Activated T-cell treated with anti-CD3 and anti-CD28 coated beads for 48 hours (primary cell): ENCODE measurements at places on chromosomes 16 and 17.

DNA sequence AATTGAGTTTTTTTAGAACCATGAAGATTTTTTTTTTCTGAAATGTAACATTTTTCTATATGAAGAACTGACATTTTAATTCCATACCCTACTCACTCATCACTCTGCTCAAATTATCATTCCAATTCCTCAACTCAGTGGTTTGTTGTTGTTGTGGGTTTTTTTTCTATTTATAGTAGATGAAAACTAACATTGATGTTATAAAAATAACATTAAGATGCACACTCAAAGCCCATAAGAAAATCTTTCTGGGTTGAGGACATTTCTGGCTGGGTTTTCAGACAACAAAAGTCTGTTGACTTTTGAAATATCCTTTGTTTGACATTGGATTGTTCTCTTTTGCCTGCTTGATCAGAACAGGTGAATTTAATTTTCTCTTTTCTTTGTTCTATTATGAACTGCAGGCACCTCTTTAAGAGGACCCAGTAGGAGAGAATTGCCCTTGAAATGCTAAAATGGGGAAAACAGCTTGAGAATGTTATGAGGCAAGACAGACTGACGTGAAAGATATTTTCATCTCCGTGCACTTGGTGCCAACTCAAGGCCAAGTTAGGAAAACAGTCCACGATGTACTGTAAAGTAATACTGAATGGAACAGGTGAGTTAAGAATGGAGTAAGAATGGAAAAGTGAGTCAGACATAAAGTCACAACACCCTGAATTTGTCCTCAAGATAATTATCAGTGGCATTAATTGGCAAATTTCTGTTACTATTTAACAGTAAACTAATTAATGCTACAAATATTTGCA is 16.1 kb upstream of the ABCA5 start:
- no peak for DNase-seq

GRCh38 chr16:83418565-83418964 is 389.2 kb upstream of the HSBP1 start:
- DNase-seq: no peak

GRCh38 chr16:69930117-69930776 is 20.9 kb upstream of the CLEC18A start:
- peak; percentile 13 for DNase-seq

DNA sequence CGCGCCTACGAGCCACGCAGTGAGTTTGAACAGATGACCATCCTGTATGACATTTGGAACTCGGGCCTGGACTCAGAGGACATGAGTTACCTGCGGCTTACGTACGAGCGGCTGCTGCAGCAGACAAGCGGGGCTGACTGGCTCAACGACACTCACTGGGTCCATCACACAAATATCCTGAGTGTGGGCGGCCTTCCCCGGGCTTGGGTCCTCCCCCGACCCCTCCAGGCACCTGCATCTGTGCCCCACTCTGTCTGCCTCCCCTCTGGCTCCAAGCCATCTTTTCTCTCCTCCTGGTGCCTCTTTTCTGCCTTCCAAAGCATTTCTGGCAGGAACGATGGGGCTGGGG is 5.0 kb upstream of the HSD3B7 start:
- DNase-seq: no peak

- DNase-seq: no peak
These were observed 166.8 kb upstream of the TBX2 start for GRCh38 chr17:61232871-61233270.

GRCh38 chr16:64657316-64658011 is 464.4 kb downstream of the CDH11 start:
- DNase-seq: no peak
